Bronchial smooth muscle cell (primary cell): ENCODE measurements at places on chromosomes 6 and 20. TPM values are rescaled to one million over a fixed set of nuclear protein-coding genes. Genes with fewer than 3 reads are reported as not detected.

NOX3 gene
- total RNA-seq, result not detected in 2 replicates

IPCEF1 gene
- 0.09 and 0.47 TPM in 2 replicates for total RNA-seq

CGA gene
- 0.16 TPM in 1 of 2 replicates, not detected in the other for total RNA-seq

RAB32 gene
- 55.0 and 90.6 TPM in 2 replicates for total RNA-seq

AGER gene
- 0.16 and 0.17 TPM in 2 replicates for total RNA-seq

RIPOR3 gene
- 7.7 and 22.1 TPM in 2 replicates for total RNA-seq

NKX2-4 gene
- not detected in 2 replicates for total RNA-seq

GRM4 gene
- total RNA-seq, result under 0.01 TPM in 1 of 2 replicates, not detected in the other

BACH2 gene
- 0.32 and 0.52 TPM in 2 replicates for total RNA-seq

MUCL3 gene
- total RNA-seq, result not detected in 2 replicates

PI16 gene
- total RNA-seq, result 2.3 and 4.7 TPM in 2 replicates

RRAGD gene
- total RNA-seq, result 0.09 and 0.32 TPM in 2 replicates
